RCC 7860 (cell line): ENCODE measurements at places on chromosomes 5 and 9.

DNA sequence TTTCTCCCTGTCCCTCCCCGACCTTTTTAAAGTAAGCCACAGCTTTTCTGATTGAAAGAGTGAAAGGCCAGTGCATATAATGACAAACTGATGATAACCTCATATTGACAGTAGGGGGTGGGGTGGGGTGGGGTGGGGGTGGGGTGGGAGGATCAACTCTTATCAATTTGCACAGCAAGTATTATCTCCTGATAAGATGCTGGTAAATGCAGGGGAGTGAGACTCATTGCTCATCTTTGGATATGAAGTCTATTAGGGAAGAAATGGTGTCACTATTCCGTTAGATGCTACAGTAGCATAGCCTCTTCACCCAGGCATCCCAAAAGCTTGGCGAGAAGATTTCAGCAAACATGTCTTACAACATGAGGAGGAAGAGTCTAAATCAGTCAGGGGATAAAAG lies 38.9 kb upstream of the HMGCS1 start:
- no peak for DNase-seq

DNA sequence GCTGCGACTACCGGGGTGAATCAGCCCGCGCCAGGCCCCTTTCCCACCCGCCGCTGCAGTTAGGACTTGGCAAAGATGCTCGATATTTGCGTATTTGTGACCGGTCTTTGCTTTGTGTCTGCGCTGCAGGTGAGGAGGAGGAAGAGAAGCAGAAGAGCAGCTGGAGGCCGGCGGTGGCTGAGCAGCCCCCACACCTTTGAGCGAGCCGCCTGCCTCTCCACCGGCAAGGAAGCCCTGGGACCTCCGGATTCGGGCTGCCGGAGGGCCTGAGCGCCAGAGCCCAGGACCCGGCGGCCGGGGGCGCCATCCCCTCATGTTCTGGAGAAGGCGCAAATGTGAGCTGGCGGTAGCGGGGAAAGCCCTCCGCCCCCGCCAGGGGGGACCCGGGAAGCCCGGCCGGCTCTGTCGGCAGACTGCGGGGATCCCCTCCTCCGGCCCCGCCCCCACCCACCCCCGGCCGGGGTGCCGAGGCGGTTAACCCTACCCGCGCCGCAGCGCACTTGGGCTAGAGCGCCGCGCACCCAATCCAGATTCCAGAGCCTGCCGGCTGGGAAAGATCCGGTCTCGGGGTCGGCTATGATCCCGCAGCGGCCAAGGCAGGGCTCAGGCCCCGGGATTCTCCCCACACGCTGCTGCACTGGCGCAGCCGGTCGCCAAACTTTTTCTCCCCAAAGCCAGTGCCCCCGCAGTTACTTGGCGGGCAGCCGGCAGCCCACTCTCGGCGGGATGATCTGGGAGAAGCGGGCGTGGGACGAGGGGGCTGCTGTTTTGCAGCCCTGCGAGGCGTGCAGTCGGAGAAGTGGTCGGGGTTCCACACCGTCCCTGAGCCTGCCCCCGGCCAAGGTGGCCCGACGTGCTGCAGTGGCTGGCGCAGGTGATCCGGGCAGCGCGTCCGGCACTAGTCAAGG lies 800 bp upstream of the KCNN2 start:
- no peak for DNase-seq

DNA sequence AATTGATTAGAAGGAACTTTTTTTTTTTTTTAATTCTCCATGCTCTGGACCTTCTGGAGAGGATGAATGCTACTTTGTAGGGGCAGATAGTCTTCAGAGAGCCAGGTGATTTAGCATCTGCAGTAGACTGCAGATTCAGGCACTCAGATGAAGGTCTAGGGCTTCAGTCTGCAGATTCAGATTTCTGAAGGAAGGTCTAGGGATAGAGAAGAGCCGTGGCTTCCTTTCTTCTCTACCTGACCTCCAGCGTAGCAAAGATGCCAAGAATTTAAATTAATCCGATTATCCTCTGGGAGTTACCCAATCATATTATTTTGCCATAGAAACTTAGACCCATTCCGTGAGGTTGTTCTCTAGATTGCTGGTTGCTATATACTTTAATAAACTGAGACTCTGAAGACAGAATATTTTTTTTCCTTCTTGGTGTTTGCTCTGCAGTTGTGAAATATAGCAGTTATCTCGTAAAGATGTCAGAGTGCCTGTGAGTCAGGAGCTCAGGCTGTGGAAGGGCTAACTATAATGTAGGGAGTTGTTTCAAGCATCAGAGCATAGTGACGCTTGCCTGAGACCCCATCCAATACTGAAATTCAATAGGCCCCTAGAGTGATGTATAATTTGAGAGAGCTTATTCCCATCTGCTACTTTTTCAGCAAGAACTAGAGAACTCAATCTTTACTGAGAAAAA lies 132.7 kb upstream of the SLC12A2 start:
- DNase-seq = no peak

DNA sequence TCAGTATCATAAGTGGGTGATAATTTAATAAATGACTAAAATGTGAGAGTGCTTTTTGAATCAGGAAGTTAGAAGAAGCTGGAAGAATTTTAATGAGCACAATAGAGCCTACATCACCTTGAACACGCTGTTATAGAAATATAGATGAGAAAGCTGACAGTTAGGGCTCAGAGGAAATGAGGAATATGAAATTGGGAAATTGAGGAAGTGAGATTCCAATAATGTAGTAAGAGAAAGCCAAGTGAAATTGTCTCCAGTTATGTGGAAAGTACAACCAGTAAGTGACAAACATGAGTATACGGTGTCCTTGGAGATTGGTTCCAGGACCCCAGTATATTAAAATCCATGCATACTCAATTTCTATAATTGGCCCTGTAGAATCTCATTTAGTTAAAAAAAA lies 235.9 kb upstream of the FAM174A start:
- no peak for DNase-seq
